ENCODE measurements at places on chromosomes 1 and 21.

- DNase-seq: no peak
Measured at GRCh38 chr1:31571340-31572295, 4.7 kb upstream of the TINAGL1 start.

GRCh38 chr1:159941591-159942560, 3.5 kb downstream of the IGSF9 start:
- DNase-seq: no peak

GRCh38 chr1:183804916-183805841, at the start of gene RGL1:
TSS of gene RGL1 (plus strand) at chr1:183805120. CDS start at chr1:183805298, 178 bp downstream.
- DNase-seq: peak; percentile 75

DNA sequence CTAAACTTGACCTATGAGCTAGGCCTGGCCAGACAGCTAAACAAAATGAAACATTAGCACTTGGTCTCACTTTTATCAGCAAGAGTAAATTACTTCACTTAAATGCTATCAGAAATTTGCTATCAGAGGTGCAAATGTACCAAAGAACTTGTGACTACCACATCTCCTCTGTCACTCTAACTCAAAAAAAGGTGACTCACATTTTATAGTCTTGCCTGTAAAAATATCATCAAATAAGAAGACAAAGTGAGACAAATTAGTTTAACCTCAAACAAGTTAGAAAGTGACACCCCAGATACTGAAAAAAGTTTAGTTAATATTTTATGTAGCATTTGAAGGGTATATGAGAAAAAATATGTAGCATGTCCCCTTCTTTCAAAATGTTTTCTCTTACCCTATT, 76.9 kb downstream of the EPS15 start:
- no peak for DNase-seq

DNA sequence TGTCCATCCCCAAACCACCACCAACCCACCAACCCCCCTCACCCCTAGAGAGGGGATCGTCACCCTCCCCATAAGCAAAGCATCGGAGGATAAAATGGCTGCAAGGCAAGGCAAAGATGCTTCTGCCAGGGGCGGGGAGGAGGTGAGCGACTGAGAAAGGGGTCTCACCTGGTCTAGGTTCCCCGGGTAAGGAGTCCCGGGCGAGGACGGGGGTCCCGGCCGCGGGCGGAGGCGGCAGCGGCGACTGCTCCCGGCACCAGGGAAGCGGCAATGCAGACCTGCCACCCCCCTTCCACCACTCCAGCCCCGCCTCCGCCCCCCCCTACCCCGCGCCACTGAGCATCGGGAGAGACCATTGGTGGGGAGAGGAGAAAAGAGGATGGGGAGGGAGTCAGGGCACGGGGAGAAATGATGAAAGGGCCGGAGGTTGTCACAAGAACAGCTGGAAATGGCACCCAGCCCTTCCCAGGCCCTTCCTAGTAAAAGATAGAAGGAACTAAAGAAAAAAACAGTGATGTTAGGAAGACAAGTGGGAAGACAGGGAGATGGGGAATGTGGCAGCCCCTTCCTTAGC, at the start of gene SV2A:
Gene SV2A, minus strand, starts transcription at position 274 of the 574 bp plus-strand sequence. CDS start 4,004 bp downstream, outside the sequence.
- DNase-seq: no peak

- no peak for DNase-seq
Measured at GRCh38 chr1:197633447-197634078, 141.7 kb downstream of the DENND1B start.

- DNase-seq: no peak
Measured at GRCh38 chr21:45615145-45615711, 28.3 kb upstream of the PCBP3 start.

GRCh38 chr1:109392037-109392787, 5.5 kb downstream of the SORT1 start:
- no peak for DNase-seq
